Esophagus muscularis mucosa (tissue), 4 donors: ENCODE measurements at places on chromosomes 13 and 19. TPM values are rescaled to one million over a fixed set of nuclear protein-coding genes. Genes with fewer than 3 reads are reported as not detected.

DNA sequence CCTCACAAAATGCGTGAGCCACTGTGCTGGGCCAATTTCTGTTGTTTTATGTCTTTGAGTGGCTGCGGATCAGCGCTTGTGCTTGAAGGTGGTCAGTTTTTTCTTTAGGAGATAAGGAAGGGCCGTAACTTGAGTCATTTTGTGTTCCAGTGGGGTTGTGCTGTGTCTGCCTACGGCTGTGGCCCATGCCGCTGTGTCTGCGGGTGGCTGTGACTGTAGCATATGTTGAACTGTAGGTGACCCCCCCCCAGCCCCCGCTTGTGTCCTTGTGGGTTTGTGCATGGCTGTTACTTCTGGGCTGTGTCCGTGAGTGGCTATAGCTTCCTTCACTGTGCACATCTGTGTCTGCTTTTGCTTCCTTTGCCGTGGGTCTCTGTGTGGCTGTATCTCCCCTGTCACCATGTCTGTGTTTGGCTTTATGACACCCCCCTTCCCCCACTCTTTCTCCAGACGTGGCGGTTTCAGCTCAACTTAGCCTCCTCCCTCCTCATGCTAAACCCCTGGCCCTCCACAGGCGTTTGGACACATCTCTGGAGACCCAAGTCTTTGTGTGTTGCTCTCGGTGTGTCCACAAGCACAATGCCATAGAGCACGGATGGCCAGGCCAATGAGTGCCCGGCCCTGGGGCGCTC lies 675 bp downstream of the PPP1R14A start:
- peak overlapping the region; percentile 90 for H3K27ac ChIP-seq
- H3K27me3 ChIP-seq: no peaks in the 10 kb centered on the region
- peaks cover 7% of the 10 kb centered on the region for H3K36me3 ChIP-seq

Gene ADGRE3
- not detected for total RNA-seq

Gene IQCN
- total RNA-seq: 1.3 TPM

Gene C1QTNF9
- 2.0 TPM for total RNA-seq

DNA sequence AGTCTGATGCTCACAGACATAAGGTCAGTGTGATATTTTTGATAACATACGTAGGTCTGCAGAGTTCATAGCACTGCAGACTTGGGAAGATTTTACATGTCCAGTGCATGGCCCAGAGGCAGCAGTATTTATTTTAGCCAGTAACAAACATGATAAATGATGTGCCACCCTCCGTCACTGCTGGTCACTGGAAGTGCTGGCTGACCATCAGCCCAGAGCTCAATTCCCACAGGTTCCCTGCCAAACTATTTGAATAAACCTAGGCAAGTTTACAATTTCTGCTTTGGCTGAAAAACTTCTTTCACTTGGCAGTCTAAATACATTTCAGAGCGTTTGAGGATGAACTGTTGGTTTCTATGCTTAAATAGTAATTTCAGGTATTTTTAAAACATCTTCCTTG lies 135.5 kb upstream of the EDNRB start:
- DNase-seq: no peak
- peaks cover 14% of the 10 kb centered on the region for H3K4me1 ChIP-seq
- no peaks in the 10 kb centered on the region for H3K27me3 ChIP-seq
- no peak overlapping the region for H3K4me3 ChIP-seq

Gene CPT1C
- 3.8 TPM for total RNA-seq

GRCh38 chr13:35964011-35964862 lies 166.9 kb downstream of the DCLK1 start:
- peaks cover 8% of the 10 kb centered on the region for H3K4me1 ChIP-seq
- no peak for DNase-seq
- no peak overlapping the region for H3K4me3 ChIP-seq
- no peaks in the 10 kb centered on the region for H3K27me3 ChIP-seq

Gene IGFL2
- not detected for total RNA-seq

GRCh38 chr19:1226522-1227303 lies 11.1 kb downstream of the CBARP start:
- peaks cover 18% of the 10 kb centered on the region for H3K4me1 ChIP-seq
- H3K4me3 ChIP-seq: no peak overlapping the region
- DNase-seq: no peak
- H3K27me3 ChIP-seq: no peaks in the 10 kb centered on the region

DNA sequence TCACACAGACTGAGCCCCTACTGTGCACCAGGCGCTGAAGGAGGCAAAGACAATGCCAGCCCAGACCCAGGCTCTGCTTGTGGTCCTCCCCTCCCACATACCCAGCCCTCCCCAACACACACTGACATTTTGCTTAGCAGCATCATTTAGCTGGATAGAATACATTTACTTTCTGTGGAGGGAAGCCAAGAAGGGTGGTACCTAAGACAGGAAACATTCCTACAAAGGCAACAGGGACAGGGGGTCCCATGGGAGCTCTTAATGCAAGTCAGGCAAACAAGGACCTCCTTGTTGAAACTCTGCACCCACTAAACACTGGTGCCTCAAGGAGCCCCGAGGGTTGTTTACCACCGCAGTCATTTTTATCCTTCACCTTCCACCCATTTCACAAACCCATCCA lies 77.0 kb upstream of the ZNF507 start:
- H3K4me1 ChIP-seq: no peaks in the 10 kb centered on the region
- no peak overlapping the region for H3K4me3 ChIP-seq
- H3K36me3 ChIP-seq: no peaks in the 10 kb centered on the region
- no peak overlapping the region for H3K27ac ChIP-seq
- H3K27me3 ChIP-seq: peaks cover 4% of the 10 kb centered on the region

DNA sequence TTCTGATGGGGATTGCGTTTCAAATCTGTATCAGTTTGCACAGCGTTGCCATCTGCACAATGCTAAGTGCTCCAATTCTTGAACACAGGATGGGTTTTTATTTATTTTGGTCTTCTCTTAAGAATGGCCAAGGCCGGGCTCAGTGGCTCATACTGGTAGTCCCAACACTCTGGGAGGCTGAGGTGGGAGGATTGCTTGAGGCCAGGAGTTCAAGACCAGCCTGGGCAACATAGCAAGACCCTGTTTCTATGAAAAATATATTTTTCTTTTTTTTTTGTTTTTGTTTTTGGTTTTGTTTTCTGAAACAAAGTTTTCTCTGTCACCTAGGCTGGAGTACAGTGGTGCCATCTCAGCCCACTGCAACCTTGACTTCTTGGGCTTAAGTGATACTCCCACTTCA lies 5.5 kb upstream of the YJEFN3 start:
- no peak for DNase-seq
- no peak overlapping the region for H3K27ac ChIP-seq
- no peak overlapping the region for H3K4me3 ChIP-seq
- no peaks in the 10 kb centered on the region for H3K27me3 ChIP-seq

Gene SYNGR4
- not detected for total RNA-seq

Gene SIGLEC14
- total RNA-seq: not detected

- H3K27me3 ChIP-seq: no peaks in the 10 kb centered on the region
- DNase-seq: no peak
- no peaks in the 10 kb centered on the region for H3K36me3 ChIP-seq
- H3K27ac ChIP-seq: no peak overlapping the region
- no peaks in the 10 kb centered on the region for H3K4me1 ChIP-seq
These were observed 3.2 kb downstream of the CEACAM5 start for GRCh38 chr19:41711376-41712261.

Gene DNAJC15
- total RNA-seq: 19.8 TPM
